Cortex of kidney (tissue), 1 donor: ENCODE measurements at places on chromosomes 2 and 18.

- no peak for DNase-seq
Observed at GRCh38 chr2:221254299-221254698, 317.8 kb downstream of the EPHA4 start.

DNA sequence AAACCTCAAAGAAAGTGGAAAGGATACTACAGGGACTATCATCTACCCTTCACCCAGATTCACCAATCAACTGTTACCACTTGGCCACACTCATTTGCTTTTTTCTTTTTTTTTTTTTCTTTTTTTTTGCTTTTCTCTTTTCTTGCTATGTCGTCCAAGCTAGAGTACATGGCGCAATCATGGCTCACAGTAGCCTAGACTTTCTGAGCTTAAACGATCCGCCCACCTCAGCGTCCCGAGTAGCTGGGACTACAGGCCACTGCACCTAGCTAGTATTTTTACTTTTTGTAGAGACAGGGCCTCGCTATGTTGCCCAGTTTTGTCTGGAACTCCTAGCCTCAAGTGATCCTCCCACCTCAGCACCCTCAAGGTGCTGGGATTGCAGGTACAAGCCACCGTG is 24.0 kb downstream of the BIN1 start:
- no peak for DNase-seq

- no peak for DNase-seq
Observed at GRCh38 chr2:100124761-100125160, 17.6 kb downstream of the AFF3 start.

- DNase-seq = no peak
Observed at GRCh38 chr2:232133078-232133477, 171.6 kb downstream of the DIS3L2 start.

DNA sequence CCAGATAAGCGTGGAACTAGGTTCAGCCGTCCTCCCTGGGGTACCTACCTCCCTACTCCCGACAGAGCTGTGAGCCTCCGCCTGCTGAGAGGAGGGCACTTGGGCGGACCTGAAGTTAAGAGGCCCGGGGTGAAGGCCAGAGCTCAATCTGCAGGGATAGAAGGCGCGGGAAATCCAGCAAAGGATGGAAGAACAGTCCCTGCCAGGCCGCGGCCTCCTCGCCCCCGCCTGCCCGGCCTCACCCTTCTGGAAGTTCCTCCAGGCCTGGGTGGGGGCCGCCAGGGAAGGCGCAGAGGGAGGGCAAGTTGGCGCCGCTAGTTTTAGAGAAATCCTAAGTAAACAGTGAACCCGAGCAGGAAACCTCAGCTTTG is 13.0 kb downstream of the EN1 start:
- DNase-seq = no peak

GRCh38 chr18:30177056-30177455 is 865.5 kb downstream of the DSC3 start:
- no peak for DNase-seq

DNA sequence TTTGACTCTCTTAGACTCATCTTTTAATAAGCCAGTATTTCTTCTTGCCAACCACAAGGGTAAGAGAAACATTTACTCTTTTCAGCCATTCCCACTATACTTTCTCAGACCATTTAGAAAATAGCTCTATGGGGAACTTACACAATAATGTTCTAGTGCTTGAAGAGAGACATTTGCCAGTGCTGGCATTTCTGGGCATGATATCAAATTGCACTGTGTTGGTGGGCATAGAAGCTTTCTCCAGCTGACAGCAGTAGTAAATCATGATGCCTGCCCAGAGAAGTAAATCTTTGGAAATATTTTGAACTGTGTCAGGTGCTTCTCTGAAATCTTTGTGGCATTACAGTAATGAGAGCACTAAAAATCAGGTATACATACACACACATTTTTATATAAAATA is 346.6 kb downstream of the CBLN2 start:
- DNase-seq = no peak

- DNase-seq = no peak
Observed at GRCh38 chr2:175004730-175004979, 526 bp downstream of the CHN1 start.

DNA sequence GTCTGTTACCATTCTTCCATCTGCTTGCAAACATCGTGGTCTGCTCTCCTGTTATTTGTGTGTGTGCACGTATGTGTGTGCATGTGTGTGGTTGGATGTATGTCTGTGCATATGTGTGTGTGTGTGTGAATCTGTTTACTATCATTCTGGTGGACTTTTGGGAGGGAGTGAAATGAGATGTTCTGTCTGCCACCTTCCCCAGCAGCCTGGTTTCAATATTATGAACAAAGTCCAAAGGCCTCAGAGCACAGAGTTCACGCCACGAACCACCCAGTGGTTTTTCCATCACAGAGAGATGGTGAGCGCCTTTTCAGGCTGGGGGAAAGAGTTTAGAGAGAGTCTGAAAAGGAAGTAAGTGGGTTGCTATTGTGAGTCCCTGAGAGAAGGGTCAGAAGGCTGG is 67.1 kb upstream of the YWHAQ start:
- no peak for DNase-seq

DNA sequence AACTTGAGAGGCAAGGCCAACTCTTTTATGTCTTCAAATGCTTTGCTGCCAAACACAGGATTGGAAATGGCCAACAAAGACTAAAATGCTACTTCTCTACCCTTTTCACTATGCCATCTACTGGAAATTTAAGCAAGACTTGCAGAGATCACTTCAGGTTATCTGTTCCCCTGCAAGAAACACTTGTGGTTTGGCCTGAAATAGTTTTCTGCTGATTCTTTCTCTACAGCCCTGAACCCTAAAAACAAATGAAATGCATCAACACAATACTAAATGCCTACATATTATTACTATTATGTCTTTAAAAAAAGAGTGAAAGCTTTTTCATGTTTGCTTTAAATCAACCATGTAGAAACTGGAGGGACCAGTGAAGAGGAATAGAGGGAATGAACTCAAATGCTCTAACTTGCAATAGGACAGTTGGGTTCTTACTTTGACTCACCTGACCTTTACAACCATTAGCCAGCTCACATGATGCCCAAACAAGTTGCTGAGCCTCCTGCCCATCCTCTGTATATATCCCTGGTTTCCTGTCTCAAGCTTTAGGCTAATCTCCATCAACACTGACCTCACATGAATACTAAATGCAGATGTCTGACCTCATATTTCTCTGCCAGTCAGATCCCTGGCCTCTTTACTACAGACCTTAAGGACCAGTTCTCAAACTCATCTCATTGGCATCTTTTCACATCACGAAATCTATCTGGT is 17.5 kb upstream of the ADAM17 start:
- DNase-seq = no peak

DNA sequence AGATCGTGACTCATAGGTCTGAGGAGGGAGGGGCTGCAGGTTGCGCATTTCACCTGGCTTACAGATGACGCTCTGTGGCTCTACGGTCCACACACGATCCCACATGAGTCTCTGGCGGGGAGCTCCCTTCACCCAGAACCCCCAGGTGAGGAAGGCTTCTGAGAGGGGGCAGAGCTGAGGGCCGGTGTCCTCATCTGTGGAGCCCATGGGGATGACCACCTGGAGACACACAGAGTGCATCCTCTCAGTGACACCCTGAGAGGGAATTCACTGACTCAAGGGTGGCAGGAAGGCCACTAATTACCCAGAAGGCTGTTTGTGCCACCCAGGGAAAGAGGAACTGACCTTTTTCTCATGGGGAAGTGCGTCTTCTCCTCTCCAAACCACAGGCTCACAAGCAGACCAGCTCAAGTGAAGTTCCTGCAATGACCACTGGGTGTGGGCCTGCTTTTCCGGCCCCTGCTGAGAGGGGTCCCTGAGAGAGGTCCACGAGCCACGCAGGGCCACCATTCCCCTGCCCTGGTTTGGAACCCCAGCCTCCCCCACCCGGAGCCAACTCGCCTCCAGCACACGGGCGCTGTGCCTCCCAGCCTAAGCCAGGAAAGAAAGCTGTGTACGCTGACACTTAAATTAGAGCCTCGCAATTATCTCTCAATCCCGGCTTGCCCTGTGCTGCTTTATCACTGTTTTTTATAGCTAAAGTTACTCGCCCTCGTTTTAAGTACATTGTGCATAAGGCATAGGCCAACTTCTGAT is 114.1 kb downstream of the BCL11A start:
- no peak for DNase-seq

- DNase-seq = no peak
Observed at GRCh38 chr2:20620696-20621365, 30.1 kb downstream of the HS1BP3 start.

GRCh38 chr2:84811839-84812431 is 68.9 kb downstream of the TRABD2A start:
- DNase-seq = no peak

DNA sequence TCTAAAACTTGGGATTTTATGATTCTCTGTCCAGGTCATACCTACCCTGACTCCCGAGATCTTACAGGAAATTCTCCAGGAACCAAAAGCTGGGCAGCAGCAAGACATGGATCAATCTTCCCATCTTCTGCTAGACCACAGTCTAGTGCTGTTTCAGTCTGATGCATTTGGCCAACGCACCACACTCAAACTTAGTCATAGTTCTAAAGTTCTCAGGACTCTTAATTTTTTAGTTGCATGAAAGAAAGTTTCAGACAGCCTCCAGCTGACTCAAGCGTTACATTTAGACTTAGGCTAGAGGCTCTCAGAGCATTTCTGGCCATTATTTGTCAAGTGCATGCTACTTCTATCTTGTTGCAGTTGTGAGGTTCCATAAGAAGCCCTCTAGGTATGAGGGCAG is 230.1 kb upstream of the CCDC150 start:
- DNase-seq = no peak

DNA sequence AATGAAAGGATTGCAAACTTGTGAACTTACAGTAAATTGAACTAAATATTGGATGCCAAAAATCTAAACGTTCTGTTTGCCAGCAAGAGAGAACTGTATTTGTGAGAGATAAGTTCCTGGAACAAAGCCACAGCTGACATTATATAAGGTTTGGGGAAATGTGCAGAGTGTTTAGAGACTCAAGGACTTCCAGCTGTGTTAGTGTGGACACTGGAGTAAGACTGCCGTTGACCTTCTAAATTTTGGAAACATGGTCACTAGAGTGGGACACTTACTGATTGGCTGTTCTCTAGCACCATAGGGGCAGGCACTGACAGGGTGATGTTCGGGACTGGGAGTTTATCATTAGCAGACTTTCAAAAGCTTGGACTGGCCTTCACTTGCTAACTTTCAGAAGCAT is 40.5 kb downstream of the SCN9A start:
- no peak for DNase-seq

DNA sequence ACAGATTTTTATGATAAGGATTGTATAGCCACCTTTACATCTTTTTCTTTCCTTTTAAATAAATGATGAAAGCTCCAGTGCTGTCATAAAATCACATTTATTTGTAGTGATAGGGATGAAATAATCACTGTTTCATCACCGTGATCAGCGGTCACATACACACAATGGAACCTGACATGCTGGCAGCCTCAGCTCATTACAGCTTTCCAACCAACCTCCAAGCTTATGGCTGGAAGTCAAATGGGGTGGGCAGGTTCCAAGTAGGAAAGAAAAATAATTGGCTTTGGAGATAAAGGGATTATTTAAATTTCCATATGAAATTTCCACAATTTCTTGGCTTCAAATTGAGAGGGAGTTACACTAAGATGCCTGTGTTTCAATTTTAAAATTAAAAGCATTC is 251.3 kb downstream of the PLCL1 start:
- no peak for DNase-seq

GRCh38 chr18:22668496-22668895 is 250.8 kb upstream of the CTAGE1 start:
- DNase-seq = no peak

- DNase-seq = no peak
Observed at GRCh38 chr2:69375494-69376353, 11.3 kb downstream of the GFPT1 start.

- DNase-seq = no peak
Observed at GRCh38 chr2:220226546-220226945, 599.1 kb downstream of the SLC4A3 start.

- no peak for DNase-seq
Observed at GRCh38 chr2:64716569-64716968, 62.9 kb upstream of the SERTAD2 start.

GRCh38 chr18:76274468-76275289 is 220.4 kb downstream of the ZNF516 start:
- no peak for DNase-seq

DNA sequence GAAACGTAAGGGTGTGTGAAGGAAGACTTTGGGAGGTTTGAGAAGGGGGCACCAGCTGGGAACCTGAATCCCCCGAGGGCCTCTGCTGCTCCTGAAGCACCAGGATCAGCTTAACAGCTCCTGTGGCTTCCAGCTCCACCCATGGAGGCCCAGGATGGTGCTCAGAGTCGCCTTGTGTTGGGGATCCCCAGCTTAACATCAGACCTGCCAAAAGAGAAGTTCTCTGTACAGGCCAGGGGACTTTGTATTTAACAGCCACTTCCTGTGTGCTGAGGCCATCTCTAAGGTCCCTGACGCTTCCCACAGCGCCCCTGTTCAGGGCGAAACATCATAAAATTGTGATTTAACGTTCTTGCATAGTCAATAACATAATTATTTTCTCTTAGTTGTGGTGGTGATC is 77.5 kb downstream of the NCK2 start:
- no peak for DNase-seq

DNA sequence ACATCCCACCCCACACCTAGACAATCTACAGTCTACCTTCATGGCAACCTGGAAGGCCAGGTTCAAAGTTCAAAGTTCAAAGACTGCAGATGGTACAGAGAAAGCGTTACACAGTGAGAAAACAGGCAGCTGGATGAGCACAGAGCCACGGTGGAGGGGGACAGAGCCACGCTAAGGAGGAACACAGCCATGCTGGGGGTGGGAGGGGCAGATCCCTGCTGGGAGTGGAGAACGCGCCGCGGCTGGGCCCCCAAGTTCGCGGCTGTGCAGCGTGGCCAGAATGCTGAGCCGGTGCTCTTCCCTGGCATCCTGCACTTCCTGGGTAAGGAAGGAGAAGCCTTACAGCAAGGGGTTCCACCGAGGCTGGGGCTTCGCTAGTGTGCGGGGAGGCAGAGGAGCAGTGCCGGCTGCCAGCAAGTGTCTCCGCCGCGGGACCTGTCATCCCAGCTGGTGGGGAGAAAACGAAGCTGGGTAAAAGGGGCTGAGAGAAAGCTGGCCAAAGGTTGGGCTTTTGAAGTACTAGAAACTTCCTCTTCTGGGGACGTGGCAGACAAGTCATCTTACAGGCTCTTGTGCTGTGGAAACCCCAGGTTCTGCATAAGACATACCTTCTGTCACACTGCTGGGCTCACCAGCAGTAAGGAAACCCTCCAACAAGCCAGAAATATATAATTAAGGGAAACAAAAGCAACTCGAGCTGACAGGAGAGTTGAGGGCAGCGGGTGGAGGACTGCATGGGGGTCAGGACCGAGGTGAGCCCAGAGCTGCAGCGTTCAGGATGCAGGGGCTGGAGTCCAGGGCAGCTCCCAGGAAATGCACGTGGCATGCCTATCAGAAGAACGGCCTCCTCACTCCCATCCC is 115.5 kb downstream of the HDAC4 start:
- no peak for DNase-seq

GRCh38 chr2:48566592-48567310 is 36.8 kb downstream of the STON1 start:
- no peak for DNase-seq

DNA sequence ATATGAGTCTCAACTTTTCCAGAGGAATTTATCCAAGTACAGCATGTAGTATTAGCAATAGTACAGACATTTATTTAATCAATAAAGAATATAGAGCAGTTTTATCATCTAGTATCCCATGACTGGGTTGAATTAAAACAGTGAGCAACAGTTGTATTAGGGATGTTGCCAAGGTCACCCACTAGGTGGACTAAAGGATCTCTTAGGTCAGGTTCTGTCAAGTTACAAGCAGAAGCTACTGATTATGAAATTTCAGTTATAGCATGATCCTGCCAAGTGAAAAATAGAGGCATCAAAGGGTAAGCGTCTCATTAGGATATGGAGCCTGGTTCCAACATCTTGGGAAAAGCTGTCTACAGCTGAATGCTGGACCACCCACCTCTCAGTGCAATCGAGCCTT is 52.1 kb upstream of the LAPTM4A start:
- DNase-seq = no peak
